ENCODE measurements at places on chromosomes 3 and 15.

DNA sequence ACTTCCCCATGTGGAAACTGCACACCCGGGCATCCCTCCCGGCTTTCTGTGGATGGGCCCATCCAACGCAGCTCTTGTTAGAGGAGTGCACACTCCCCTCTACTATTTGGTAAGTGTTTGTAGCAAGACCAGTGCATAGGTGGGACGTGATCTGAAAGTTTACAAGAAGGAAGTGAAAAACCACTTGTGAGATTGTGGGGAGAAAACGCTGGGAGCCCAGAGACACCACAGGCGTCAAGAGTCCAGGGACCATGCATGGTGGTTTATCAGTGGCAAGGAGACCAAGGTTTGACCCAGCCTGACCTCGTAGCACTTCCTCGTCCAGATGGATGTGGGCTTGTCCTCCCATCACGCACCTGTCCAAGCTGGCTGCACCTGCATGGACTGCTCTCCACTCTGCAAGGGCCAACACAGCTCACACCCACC is 51.6 kb downstream of the ATP10A start:
- DNase-seq, result no peak

DNA sequence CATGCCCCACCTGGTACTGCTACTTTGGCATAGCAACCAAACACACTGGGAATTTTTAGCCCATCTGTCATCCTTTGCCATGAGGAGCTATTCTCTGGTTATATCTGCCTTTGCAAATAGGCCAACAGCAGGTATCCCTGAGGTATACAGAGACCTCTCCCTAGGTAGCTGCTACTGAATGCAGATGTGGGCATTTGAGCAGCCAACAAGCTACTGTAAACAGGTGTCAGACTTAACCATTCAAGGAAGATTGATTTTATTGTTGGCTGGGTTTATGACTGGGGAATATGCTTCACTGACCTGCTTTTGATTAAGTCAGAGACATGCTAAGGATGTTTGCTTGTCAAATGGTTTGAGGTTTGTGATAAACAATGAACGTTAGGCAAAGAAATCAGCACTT is 183.2 kb downstream of the OXSM start:
- DNase-seq, result no peak

GRCh38 chr15:96187341-96188305 is 142.9 kb upstream of the NR2F2 start:
- DNase-seq, result no peak

DNA sequence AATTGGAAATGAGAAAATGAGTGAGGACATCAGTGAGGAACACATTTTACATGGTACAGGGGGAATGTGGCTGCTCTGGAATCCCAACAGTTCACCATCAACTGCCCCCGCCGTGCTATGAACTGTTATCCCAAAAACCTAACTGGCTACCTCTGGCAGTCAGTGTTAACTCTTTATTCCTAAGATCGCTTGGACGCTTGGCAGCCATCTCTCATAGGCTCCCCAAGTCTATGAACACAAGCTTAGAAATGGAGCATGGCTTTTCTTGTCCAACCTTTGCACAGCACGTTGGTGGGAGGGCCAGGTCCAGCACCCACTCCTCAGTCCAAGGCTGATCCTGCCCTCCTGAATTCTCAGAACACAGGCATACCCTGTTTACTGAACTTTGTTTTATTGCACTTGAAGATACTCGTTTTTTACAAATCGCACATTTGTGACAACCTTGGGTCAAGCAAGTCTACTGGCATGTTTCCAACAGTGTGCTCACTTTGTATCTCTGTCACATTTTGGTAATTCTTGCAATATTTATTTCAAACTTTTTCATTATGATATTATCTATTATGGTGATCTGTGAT is 53.6 kb downstream of the SENP2 start:
- no peak for DNase-seq

Data from neuronal stem cell (in vitro differentiated cells).